ENCODE measurements at places on chromosomes 3 and 15.

DNA sequence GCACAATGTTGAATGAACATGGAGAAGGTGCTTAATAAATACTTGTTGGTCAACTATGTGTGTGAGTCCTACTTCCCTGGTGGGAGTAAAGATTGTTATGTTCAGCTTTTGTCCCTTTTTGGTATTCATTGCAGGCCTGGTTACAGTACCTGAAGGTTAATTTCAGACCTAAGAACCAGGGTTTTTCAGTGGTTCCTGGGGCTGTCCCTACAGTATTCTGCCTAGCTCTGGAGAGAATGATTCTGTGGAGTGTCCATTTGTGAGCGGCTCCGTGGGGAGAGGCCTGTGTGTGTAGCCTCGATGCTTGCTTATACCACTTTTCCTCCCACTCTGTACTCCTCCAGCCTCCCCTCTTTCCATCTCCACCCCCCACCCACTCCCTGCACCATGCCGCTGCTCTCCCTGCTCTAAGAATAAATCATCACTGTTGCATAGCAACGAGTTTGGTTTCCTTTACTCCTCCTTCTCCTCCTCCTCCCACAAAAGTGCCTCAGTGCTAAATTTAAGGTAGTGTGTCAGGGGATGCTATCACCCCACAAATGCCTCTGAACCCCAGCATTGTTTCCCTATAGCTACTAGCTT lies 150.6 kb upstream of the ROPN1 start:
- no peak for DNase-seq
- no peak overlapping the region for H3K4me3 ChIP-seq
- H3K4me1 ChIP-seq, result no peaks in the 10 kb centered on the region
- H3K27ac ChIP-seq, result no peak overlapping the region
- no peaks in the 10 kb centered on the region for H3K27me3 ChIP-seq

- no peaks in the 10 kb centered on the region for H3K36me3 ChIP-seq
- no peaks in the 10 kb centered on the region for H3K4me1 ChIP-seq
- no peak for DNase-seq
- no peaks in the 10 kb centered on the region for H3K27me3 ChIP-seq
Measured at GRCh38 chr3:50470658-50471057, 32.8 kb downstream of the CACNA2D2 start.

- H3K27me3 ChIP-seq, result no peaks in the 10 kb centered on the region
- no peak for DNase-seq
- H3K27ac ChIP-seq, result no peak overlapping the region
- H3K4me1 ChIP-seq, result no peaks in the 10 kb centered on the region
Measured at GRCh38 chr3:33146791-33147445, 33.1 kb downstream of the CRTAP start.

DNA sequence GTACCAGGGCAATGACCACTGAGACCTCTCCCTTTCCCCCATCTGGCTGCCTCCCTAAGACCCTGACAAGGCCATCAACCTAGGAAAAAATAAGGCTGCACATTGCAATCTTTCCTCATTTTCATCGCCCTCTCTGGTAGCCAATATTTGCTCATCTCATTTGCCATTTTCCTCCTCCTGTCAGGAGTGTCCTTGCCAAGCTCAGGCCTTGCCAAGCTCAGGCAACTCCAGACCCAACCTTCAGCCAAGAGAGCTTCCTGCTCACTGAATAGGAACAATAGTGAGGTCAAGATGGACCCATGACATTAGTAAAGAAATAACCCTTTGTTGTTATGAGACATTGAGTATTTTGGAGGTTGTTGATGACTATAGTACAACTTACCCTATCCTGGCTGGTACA lies 380.3 kb downstream of the RSL24D1 start:
- no peaks in the 10 kb centered on the region for H3K4me1 ChIP-seq
- no peak for DNase-seq
- no peak overlapping the region for H3K4me3 ChIP-seq

- no peaks in the 10 kb centered on the region for H3K4me1 ChIP-seq
- no peaks in the 10 kb centered on the region for H3K27me3 ChIP-seq
Measured at GRCh38 chr15:85313339-85313738, 67.1 kb upstream of the AKAP13 start.

- no peak for DNase-seq
- no peaks in the 10 kb centered on the region for H3K36me3 ChIP-seq
- H3K27me3 ChIP-seq, result no peaks in the 10 kb centered on the region
Measured at GRCh38 chr3:29245441-29245840, 35.4 kb upstream of the RBMS3 start.
